NCI-H1048 (cell line): ENCODE measurements at places on chromosomes 3 and 15.
A peak's percentile ranks its signal among the peaks of the same experiment; 100 is the strongest.

DNA sequence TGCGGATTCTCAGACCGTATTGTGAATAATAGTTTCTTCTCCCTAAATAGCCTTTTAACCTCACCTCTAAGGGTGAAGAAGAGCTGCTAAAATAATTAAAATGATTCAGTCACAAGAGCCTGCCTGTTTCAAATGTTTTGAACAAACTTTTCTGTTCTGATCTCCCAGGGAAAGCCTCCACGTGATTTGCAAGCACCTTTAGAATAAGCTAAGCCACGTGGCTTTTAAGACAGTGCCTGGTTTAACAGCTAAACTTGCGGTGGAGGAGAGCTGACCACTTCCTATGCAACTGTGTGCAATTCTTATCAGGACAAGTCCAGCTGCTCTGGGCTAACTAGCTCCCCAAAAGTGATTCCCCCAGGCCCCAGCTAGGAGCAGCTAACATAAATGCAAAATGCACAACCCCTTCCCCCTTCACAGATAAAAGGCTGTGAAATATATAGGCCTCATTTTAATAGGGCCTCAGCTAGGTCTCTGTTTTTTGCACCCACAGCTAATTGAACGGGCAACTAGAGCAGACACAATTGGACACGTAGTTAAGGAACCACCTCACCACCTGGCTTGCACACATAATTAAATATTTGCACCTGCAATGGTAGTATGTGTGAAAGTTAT is 401.2 kb upstream of the NR2F2 start:
- DNase-seq: no peak

- no peak for DNase-seq
Observed at GRCh38 chr15:58146749-58147148, 8.6 kb downstream of the AQP9 start.

GRCh38 chr3:132625613-132626012 is 28.5 kb downstream of the ACKR4 start:
- DNase-seq: no peak

- DNase-seq: no peak
Observed at GRCh38 chr3:49653621-49654020, 20.5 kb upstream of the APEH start.

- peak; percentile 17 for DNase-seq
Observed at GRCh38 chr15:40891810-40892446, 2.3 kb upstream of the VPS18 start.

DNA sequence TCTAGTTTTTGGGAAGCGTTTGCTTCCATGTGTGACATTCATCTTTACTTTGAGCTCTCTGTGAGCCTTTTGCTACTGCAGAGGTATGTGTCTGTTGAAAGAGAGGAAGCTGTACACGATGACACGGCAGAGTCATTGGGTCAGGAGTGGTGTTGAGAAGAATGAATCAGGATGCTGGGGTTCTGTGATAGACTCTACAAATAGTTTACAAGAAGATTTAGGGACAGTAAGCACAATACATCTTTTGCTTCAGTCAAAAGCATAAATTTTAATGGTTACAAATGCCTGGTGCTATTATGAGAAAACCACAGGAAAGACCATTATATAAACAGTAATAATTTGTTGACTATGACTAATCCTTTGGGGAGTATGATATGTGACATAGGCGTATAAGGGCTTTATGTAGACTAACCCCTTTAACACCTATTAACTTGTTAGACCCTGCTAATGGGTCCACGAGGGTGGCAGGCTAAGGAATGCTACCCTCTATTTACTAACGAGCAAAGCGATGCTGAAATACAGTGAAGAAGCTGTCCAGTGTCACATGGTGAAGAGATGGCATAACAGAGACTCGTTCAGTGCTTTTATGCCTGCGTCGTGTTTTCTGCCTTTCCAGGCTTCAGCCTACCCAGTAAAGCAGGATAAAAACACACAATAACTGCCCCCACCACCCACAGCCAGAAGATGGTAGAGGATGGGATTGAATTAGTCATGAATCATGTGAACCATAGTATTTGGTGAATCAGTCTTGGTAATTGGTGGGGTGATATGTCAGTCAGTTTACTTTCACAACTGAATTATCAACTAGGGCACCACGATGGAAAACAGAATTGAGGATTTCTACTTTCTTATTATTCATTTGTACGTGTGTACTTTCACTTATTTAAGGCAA is 118.8 kb downstream of the LPP start:
- DNase-seq: no peak

DNA sequence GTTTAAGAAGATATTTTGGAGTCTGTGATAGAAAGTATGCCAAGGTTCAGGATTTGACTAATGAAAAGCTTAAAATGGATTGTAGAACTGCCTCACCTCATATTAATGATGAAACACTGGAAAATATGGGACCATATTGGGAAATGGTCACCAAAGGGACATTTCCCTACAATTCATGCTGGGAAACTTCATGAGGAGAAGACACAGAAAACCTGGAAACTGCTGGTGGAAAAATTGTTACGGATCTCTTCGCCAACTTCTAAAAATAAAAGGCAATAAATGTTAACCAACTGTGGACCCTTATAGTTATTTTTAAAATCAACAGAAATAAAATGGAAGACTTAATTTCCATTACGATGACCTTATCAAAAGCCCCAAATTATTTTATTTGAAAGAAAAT is 97.6 kb upstream of the FRMD4B start:
- DNase-seq: no peak

DNA sequence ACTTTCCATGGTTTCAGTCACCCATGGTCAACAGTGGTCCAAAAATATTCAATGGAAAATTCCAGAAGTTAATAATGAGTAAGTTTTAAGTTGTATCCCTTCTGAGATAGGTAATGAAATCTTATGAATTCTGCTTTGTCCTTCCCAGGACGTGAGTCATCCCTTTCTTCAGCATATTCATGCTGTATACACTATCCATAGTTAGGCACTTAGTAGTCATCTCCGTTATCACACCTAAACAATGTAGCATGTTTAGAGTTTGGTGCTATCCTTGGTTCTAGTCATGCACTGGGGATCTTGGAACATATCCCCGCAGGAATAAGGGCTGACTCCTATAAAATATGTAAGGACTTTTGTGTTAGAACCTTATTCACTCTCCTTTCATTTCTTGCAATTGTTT is 153.2 kb downstream of the UNC13C start:
- no peak for DNase-seq

DNA sequence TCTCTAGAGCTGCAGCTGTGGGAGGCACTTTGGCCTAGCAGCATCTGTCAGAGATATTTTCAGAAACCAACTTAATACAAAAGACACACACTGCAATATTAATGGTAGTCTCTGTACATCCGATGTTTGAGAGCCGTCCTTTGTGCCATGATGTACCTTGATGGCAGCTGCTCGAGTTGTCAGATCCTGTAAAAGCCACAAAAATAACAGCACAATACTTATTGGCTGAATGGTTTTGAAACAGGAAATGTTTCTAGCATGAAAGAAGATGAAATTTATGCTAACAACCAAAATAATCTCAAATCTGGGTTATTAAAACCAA is 445.5 kb upstream of the TBL1XR1 start:
- DNase-seq: no peak

DNA sequence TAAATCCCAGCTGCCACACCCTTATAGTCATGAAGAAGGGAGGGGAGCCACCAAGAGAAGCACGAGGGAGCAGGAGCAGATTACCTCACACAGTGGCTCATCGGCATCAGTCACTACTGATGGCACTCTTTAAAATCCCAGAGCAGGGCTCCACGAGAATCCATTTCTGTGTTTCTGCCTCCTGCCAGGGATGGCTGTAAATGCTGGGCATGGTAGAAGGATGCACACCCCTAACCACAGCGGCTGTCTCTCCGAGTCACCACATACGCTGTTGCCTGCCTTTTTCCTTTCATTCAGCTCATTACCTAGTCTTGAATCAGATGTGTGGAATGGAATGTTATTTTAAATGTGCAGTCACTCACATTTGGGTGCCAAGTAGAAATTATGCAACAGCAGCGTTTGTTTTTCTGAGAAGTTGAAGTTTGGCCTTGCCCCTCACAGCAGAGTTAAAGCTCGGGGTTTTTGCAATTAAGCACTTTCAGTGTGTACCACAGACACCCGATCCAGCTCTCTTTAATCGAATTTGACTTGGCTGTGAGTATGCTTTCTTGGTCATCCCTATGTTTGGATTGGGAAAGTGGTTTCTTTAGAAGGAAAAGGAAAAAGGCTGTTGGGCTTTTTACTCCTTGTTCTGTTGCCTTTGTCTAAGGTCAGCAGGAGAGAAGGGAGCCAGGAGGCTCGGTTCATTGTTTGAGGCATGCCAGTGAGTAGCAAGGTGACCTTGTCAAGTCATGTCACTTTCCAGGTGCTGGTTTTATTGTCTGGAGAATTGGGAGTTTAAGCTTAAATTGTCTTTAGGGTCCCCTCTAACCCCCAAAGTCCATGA is 284.2 kb upstream of the TPM1 start:
- DNase-seq: no peak

- no peak for DNase-seq
Observed at GRCh38 chr15:31195871-31196270, 94.3 kb upstream of the TRPM1 start.

GRCh38 chr3:176977331-176977730 is 220.0 kb downstream of the TBL1XR1 start:
- DNase-seq: no peak

- DNase-seq: no peak
Observed at GRCh38 chr15:72511536-72511935, 37.4 kb downstream of the ARIH1 start.

GRCh38 chr3:152346058-152346457 is 77.3 kb downstream of the MBNL1 start:
- no peak for DNase-seq

DNA sequence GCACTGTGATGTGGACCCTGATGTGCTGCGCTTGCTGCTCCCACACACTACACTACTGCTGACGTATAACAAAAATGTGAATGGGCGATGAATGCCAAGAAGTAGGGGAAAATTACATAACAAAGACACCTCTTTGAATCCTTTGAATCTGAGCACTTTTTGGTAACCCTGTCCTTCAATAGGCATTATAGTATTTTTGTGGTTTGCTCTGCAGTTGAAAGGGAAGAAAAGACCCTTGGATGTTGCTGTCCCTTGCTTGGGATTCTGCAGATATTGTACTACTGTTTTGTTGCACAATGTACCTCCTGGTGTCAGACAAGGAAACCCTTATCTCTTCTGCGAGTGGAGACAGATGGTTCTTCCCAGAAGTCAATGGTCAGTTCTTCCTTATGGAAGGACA is 124.8 kb upstream of the UBE3A start:
- no peak for DNase-seq

- DNase-seq: no peak
Observed at GRCh38 chr15:64979252-64979710, 10.4 kb downstream of the SPG21 start.

- no peak for DNase-seq
Observed at GRCh38 chr15:75171408-75171807, 30.3 kb upstream of the C15orf39 start.

GRCh38 chr3:15427981-15428380 is 583 bp downstream of the EAF1 start:
- no peak for DNase-seq

DNA sequence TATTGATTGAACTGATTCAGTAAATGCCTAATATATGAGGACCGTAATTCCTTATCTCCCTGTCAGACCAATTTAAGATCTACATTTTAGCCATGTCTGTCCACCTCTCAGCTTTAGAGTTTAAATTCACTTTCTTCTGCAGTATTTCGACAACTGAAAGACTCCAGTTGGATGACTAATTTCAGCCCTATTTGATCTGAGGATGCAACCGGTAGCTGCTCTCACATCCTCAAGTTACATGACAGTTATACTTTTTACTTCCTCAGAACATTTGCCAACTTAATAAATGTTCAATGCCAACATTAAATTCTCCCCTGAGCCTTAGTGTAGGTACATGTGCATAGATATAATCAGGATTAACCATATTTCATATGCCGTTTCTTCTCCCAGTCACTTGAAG is 2.5 kb upstream of the HHLA2 start:
- no peak for DNase-seq

GRCh38 chr15:69315402-69316110 is 16.8 kb downstream of the PAQR5 start:
- DNase-seq: no peak

- no peak for DNase-seq
Observed at GRCh38 chr3:66885326-66886000, 112.6 kb upstream of the KBTBD8 start.

DNA sequence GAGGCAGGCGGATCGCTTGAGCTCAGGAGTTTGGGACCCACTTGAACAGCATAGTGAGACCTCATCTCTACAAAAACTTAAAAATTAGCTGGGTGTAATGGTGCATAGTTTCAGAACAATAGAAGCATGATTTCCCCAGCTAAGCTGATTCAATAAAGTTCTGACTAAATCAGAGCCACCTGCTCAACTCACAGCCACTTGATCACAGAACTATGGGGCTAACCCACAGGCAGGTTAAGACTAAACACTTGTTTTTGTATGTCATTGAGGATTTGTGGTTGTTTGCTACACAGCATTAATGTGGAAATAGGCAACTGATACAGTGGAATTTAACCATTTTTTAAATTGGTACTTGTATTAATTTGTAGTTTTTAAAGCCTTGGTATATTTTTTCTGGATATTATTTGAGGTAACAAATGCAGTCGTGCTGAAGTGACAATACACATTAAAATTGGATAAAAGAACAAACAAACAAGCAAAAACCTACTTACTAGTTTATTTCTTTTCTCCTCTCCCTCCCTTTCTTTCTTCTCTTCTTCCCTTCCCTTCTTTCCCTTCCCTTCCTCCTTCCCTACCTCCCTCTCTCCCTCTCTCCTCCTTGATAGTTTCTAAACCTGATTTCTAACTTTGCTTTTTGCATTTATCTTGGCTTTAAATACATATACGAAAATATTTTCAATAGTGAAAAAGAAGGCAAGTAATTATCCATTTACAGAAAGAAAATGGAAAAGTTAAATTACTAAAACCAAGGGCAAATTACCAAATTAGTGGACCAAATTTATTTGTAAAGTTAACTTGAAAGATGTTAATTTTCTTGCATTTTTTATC is 32.1 kb downstream of the OXSM start:
- DNase-seq: no peak

DNA sequence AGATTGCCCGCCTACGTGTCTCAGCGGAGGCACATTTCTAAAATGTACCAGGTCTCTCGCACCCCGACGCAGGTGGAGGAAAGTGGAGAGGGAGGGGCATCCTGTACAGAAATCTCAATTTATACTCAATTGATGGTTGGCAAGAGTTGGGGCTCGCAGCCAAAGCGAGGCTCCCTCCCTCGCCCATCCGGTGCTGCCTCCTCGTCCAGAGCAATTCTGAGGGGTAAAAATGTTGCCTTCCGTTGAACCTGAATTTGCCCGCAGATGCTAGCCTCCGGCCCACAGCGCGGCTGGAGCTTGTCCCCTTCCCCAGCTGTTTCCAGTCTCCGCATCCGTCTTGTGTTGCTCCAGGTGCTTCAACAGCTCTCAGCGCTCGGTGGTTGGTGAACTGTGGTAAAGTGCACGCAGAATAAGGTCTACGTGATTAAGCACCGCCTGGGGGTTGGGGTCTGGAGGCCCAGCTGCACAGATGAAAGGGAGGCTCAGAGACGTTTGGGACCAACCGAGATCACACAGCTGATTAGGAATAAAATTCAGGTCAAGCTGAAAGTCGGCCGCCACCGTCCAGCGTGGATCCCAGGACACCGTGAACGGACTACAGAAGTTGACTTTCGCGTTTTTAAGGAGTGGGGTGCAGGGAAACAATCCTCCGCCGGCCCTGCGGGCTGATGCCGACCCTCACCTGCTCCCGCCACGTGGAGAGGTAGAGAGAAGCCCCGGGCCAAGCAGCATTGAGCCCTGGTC is 846 bp upstream of the POLG start:
- DNase-seq: no peak
